ENCODE measurements at places on chromosomes 2 and 18. TPM values are rescaled to one million over a fixed set of nuclear protein-coding genes. Genes with fewer than 3 reads are reported as not detected.

DNA sequence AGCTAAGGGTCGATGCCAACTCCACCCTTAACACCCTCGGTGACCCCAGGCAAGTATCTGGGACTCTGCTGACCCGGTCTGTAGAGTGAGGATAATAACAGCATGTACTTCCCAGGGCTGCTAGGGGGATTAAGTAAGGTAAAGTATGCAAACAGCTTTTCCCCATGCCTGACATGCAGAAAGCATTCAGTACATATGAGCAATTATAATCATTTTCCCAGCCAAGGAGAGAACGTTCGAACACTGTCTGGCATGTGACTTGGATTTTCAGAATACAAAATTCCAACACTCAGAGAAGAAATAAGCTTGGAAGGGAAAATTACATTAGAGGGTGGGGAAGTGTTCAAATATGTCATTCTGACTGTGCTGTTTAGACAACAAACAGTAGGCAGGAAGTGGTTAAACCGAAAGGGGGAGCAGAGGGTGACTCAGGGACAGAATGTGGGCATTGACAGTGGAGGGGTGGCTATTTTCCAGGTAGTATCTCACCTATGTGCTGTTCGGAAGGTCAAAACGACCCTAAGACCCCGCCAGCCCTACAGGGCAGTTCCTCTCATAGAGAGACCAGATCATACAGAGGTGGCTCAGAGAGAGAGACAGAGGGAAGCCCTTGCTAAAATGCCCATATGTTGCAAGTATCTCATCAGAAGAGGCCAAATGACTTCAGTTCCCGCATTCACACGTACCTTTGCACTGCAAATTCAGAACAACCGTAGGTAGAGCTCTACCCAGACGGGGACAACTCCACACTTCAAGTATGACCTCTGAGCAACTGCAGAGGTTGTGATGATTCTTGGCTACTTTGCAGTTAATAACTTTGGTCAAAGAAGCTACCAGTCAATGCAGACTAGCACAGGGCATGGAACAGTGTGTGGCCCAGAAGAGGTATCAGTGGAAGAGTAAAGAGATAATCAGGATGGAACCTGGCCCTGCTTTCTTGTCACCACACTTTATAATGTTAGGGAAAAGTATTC, 14.8 kb downstream of the ASPRV1 start:
- H3K27ac ChIP-seq: peak overlapping the region; percentile 34
- no peaks in the 10 kb centered on the region for H3K36me3 ChIP-seq
- no peak overlapping the region for H3K4me3 ChIP-seq
- DNase-seq: no peak
- H3K27me3 ChIP-seq: no peaks in the 10 kb centered on the region

- H3K4me3 ChIP-seq: no peak overlapping the region
- H3K36me3 ChIP-seq: no peaks in the 10 kb centered on the region
- H3K4me1 ChIP-seq: peaks cover 18% of the 10 kb centered on the region
- no peaks in the 10 kb centered on the region for H3K27me3 ChIP-seq
Observed at GRCh38 chr2:161128885-161129284, 31.3 kb upstream of the TANK start.

DNA sequence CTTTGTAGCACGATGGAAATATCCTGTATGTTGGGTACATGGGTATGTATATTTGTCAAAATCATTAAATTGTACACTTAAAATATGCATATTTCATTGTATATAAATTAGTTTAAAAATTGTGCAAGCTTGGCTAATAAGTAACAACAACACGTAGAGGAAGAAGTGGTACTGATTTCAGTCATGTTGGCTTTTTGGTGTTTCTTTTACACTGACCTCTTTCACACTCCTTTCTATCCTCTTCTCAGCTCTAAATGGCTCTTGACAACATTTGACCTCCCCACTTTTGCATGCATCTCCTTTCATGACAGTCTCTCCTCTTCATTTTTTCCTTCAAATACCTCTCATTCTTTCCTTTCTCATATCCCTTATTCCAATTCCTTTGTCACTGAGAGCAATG, 801.4 kb upstream of the ZEB2 start:
- H3K27ac ChIP-seq: no peak overlapping the region
- H3K27me3 ChIP-seq: no peaks in the 10 kb centered on the region
- H3K4me1 ChIP-seq: no peaks in the 10 kb centered on the region
- no peaks in the 10 kb centered on the region for H3K36me3 ChIP-seq
- DNase-seq: no peak

The GYPC gene
- total RNA-seq: 14.7 TPM

- H3K27me3 ChIP-seq: no peaks in the 10 kb centered on the region
- DNase-seq: no peak
- no peaks in the 10 kb centered on the region for H3K36me3 ChIP-seq
- H3K4me1 ChIP-seq: no peaks in the 10 kb centered on the region
Observed at GRCh38 chr2:120619579-120619978, 116.1 kb upstream of the GLI2 start.

GRCh38 chr2:60735496-60736250, 20.4 kb upstream of the PAPOLG start:
- no peaks in the 10 kb centered on the region for H3K4me1 ChIP-seq
- H3K27ac ChIP-seq: no peak overlapping the region
- no peak for DNase-seq
- H3K36me3 ChIP-seq: no peaks in the 10 kb centered on the region

The LRP2 gene
- total RNA-seq: 0.05 TPM

GRCh38 chr18:49476664-49477411, 10.2 kb downstream of the C18orf32 start:
- H3K4me3 ChIP-seq: no peak overlapping the region
- no peak overlapping the region for H3K27ac ChIP-seq
- DNase-seq: no peak
- no peaks in the 10 kb centered on the region for H3K4me1 ChIP-seq

DNA sequence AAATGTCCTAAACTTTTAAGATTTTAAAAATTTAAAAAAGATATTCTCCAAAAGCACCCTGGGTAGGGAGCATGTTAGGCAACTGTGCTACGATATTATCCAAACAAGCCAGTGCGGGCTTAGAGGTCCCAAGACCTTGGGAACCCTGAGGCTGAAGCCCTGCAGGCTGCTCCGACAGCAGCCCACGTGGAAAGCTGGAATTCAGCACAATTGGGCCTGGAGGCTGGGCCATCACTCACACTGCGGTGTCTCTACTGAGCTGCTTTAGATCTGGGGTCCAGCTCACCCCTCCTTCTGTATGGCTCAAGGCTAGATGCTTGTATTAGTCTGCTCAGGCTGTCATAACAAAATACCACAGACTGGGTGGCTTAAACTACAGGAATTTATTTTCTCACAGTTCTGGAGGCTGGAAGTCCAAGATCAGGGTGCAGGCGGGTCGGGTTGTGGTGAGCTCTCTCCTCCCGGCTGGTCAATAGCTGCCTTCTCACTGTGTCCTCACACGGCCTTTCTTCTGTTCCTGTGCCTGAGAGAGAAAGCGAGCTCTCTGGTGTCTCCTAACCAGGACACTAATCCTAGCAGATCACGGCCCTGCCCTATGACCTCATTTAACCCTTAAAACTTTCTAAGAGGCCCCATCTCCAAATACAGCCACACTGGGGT, 42.5 kb downstream of the DPYSL5 start:
- H3K36me3 ChIP-seq: no peaks in the 10 kb centered on the region
- no peaks in the 10 kb centered on the region for H3K27me3 ChIP-seq
- no peak overlapping the region for H3K27ac ChIP-seq
- no peak for DNase-seq
- no peaks in the 10 kb centered on the region for H3K4me1 ChIP-seq

DNA sequence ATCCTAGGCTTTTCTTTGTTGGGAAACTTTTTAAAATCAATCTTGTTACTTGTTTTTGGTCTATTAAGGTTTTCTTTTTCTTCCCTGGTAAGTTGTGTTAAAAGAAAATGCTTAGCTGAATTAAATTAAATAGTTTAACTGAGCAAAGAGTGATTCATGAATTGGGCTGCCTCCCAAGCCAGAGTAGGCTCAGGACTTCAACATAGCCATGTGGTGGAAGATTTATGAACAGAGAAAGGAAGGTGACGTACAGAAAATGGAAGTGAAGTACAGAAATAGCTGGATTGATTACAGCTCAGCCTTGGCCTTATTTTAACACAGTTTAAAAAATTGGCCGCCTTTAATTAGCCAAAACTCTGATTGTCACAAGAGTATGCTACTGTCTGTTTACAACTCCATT, 27.9 kb upstream of the GALNT5 start:
- no peak overlapping the region for H3K4me3 ChIP-seq
- H3K4me1 ChIP-seq: no peaks in the 10 kb centered on the region
- H3K27ac ChIP-seq: no peak overlapping the region
- no peaks in the 10 kb centered on the region for H3K27me3 ChIP-seq
- no peak for DNase-seq

The LOXHD1 gene
- not detected for total RNA-seq

DNA sequence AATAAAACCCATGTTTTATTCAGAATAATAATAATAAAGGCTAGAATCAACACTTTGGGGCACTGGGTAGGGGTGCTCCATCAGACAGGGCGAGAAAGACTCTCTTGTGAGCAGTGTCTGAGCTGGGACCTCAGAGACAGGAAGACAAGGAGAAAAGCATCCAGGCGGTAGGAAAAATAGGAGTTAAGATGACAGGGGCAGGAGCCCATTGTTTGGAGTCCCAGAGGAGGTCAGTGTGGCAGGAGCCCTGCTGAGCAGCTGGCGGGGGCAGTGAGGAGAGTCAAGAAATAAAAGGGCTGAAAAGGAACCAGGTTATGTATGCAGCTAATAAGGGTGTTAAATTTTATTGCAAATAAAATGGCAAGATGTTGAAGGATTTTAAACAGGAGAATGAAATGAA, 457.4 kb downstream of the FBXO15 start:
- DNase-seq: no peak
- no peaks in the 10 kb centered on the region for H3K4me1 ChIP-seq
- no peak overlapping the region for H3K27ac ChIP-seq
- no peak overlapping the region for H3K4me3 ChIP-seq
- no peaks in the 10 kb centered on the region for H3K36me3 ChIP-seq

The AQP12A gene
- 9.0 TPM for total RNA-seq

- DNase-seq: no peak
- no peaks in the 10 kb centered on the region for H3K27me3 ChIP-seq
- no peaks in the 10 kb centered on the region for H3K36me3 ChIP-seq
- no peaks in the 10 kb centered on the region for H3K4me1 ChIP-seq
- H3K4me3 ChIP-seq: no peak overlapping the region
- no peak overlapping the region for H3K27ac ChIP-seq
Observed at GRCh38 chr2:182883451-182883850, 17.0 kb upstream of the FRZB start.

The RUFY4 gene
- not detected for total RNA-seq

The LBX2 gene
- 0.50 TPM for total RNA-seq

The REG3A gene
- 0.79 TPM for total RNA-seq

The HOXD9 gene
- total RNA-seq: 1.7 TPM
